SK-MEL-5 (cell line): ENCODE measurements at places on chromosomes 6 and 20.
A peak's percentile ranks its signal among the peaks of the same experiment; 100 is the strongest.

- DNase-seq = peak; percentile 98
Observed at GRCh38 chr6:27592481-27593199, 119.7 kb upstream of the ZNF184 start.

DNA sequence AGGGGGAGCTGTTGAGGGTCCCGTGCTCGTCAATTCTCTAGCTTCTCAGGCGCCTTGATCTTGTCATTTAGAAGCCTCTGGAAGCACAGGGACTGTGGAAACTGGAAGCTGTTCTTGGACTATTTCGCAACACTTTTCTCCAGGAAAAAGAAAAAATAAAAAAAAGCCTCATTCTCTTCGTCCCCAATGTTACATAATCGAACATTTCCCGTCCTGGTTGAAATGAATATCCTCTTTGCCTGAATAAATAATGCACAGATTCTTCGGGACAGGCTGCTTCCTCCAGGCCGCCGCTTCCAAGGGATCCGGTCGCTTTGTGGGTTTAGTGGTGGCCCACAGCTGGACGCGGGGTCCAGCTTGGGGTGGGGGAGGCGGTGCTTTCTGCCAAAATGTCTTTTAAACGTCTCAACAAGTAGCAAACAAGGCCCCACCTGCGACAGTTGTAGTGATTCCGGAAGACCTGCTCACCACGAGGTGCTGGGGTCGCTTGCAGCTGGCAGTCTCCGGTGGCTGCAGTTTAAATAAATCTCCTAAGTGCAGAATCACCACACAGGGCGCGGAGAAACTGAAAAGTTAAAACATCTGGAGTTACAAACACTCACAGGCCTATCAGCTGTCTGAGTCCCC is 125.9 kb upstream of the ESR1 start:
- DNase-seq = no peak

- DNase-seq = no peak
Observed at GRCh38 chr6:4613795-4614194, 162.4 kb upstream of the CDYL start.

GRCh38 chr6:118775381-118775780 is 118.6 kb upstream of the ASF1A start:
- no peak for DNase-seq

DNA sequence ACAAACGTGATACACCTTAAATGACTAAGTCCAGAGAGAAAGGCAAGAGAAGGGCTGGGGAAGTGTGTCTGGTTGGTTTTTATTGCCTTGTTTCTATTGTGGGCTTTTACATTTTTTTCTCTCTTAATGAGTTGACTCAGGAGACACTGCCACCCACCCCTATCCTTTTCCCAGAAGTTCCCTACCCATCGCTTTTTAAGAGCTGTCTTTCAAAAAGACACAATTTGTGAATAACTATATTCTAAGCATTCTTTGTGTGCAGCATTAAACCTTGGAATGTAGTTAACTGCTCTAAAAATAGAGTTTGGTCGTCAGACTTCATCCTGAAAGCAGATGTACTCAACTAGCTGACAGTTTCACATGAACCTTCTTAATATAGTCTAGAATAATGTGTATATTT is 174.9 kb downstream of the ISM1 start:
- no peak for DNase-seq

GRCh38 chr6:40569162-40569910 is 17.8 kb downstream of the LRFN2 start:
- DNase-seq = no peak

GRCh38 chr6:99330159-99330558 is 19.3 kb downstream of the FAXC start:
- peak; percentile 82 for DNase-seq

- DNase-seq = no peak
Observed at GRCh38 chr6:164296411-164296810, 881.9 kb downstream of the QKI start.

- no peak for DNase-seq
Observed at GRCh38 chr6:53498649-53499048, 46.3 kb downstream of the GCLC start.

DNA sequence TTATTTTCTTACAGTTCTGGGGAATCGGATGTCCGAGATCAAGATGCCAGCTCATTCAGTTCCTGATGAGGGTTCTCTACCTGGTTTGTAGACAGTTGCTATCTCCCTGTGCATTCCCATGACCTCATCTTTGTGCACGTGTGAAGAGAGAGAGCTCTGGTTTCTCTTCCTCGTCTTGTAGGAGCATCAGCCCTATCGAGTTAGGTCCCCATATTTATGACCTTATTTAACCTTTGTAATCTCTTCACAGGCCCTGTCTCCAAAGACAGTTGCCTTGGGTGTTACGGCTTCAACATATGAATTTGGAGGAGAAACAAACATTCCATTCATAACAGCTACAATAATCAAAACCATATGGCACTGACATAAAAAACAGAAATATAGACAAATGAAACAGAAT is 455.3 kb downstream of the HACE1 start:
- no peak for DNase-seq

DNA sequence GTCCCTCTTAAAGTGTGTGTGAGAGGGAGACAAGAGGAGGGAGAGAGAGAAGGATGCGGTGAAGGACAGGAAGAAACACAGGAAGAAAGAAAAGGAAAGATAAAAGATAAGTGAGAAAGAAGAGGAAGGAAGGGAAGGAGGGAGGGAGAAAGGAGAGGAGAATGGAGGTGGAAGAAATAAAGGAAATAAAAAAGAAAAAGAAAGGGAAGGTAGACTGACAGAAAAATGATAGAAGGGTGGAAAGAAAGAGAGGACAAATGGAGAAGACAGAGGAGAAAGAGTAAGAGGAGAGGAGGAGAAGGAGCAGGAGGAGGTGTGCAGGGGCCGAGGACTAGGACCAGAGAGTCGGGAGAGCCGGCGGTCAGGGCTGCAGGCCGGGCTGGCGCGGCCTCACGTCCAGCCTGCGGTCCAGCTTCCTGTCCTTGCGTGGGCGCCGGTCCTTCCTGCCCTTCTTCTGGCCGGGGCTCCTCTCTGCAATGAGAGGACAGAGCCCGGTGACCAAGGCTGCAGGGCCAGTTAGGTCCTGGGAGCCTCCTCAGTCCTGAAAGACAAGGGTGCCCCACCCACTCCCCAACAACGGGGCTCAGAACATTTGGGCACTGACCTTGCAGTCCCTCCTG is 42.0 kb downstream of the RSPO4 start:
- no peak for DNase-seq

- DNase-seq = no peak
Observed at GRCh38 chr20:48932375-48932941, 10.9 kb downstream of the ARFGEF2 start.

- DNase-seq = no peak
Observed at GRCh38 chr6:66900133-66901083, 1193.4 kb upstream of the EYS start.

DNA sequence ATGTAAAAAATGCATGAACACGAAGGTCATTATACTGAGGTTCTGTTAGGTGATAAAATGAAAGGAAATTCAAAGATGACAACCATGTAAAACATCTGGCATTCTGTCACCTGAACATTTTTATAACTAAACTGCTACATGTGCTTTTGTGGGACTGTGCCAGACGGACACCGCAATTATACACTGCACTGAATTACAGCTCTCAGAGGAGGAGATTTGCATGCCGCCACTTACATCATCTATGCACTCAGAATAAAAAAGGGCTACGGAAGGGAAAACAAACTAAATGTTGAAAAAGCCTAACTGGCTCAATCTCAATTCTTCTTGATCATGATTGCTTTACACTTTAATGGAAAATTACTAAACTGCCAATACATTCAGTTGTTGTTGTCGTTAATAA is 614.0 kb upstream of the EYS start:
- no peak for DNase-seq

- DNase-seq = no peak
Observed at GRCh38 chr20:42957018-42957703, 232.5 kb downstream of the PTPRT start.

DNA sequence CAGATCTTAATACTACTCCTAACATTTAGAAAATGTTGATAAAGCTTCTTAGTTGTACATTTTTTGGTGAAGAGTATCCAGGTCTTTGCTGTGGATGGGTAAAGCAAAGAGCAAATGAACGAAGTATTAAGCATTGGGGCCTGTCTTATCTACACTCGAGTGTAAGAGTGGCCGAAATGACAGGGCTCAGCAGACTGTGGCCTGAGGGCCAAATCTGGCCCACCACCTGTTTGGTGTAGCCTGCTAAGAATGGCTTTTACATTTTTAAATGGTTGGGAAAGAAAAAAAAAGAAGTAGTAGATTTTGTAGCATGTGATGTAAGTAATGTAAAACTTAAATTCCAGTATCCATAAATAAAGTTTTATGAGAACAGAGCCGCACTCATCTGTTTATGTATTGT is 19.4 kb upstream of the MAPK13 start:
- DNase-seq = no peak

DNA sequence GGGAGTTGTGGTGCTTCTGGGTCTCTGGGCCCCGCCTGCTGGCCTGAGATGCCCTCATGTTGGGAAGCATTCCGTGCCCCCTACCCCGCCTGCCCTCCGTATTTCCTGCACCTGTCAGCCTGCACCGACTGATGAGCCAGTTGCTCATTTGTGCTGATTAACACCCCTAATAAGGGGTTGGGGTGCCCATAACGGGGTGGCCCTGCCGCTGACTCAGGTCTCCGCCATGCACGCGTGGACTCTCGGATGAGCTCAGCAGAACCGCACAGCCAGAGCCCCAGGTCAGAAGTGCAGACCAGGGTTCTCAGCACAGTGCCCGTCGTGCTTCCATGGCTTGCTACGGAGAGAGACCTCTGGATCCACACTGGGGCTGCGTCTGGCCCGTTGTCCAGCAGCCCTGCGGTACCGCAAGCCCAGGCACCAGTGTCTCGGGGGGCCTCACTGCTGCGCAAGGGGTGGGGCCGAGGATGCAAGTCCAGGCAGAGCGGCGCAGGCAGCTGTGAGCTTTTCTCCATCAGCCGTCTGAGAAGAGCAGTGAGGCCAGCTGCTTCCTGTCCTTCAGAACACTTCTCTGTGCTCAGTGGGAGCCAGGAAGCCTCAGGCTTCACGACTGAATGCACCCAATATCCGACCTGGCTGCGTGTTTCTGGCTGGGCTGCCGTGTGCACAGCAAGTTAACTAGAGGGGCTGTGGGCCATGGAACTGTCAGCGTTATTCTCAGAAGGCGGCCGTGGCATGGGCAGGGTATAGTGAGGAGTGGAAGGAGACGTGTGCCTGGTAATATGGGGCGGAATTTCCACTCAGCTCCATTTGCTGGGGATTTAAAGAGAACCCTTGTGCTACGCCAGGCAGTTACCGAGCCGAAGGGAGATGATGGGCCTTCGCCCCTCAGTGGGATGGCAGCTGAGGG is 18.6 kb downstream of the MTG2 start:
- no peak for DNase-seq

DNA sequence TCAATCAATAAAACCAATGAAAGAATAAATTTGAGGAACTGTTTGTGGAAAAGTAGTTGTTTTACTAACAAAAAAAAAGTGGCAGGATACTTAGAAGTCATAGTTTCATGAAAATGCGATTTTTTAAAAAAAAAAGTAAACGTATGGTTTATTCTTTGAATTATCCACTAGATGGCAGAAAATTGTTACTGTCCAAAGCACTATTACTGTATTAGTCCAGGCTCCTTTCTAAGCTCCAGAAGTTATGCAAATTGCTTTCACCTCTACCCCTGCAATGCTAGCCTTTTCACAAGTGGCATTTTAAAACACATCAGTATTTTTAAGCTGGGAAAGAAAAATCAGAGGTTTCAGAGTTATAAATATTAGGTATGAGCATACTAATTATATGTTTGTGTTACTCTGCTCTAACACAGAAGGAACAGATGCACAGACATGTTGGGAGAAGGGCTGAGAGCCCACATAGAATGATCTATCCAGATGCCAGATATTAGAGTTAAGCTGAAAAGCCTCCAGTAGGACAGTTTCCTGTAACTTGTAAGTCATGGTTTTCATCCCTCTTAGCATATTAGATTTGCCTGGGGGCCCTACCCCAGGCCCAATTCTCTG is 63.9 kb downstream of the FHL5 start:
- peak; percentile 57 for DNase-seq

DNA sequence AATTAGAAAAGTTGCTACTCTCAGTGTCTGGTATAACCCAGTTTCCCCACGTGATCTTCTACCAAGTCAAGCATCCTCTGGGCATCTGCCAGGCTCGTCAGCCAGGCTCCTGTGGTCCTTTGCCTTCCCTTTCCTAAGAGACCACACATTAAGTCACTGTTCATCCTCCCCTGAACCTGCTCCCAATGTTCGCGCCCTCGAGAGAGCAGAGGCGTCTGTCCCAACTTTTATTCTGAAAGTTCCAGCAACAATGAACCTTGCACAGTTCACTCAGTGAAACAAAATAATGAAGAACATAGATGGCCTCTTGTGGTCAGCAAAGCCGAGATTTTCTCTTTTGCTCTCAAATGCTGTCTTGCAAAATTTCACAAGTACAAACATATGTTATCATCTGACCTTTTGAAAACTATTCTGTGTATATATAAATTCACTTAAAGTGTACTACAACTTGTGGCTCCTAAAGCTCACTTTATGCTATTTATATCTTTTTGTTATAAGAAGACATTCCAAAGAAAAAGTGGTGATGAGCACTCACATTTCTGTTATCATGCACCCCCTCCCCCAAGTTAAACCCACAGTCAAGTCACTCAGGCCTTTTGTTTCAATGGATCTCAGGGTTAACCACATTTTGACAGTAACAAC is 39.2 kb upstream of the NHSL1 start:
- DNase-seq = no peak

DNA sequence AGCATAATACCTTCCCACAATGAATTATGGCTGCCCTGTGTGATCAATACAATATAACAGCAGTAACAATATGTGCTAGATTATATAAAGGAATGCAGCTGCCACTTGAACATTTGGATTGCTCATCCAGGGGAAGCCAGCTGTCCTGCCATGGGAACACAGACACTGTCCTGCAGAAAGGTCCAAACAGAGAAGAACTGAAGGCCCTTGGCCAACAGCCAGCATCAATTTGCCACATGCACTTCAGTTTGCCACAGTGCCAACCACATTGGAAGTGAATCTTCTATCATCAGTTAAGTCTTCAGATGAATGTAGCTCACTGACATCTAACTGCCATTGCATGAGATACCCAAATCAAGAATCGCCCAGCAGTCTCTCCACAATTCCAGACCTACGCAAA is 332.4 kb downstream of the PRKN start:
- DNase-seq = no peak

DNA sequence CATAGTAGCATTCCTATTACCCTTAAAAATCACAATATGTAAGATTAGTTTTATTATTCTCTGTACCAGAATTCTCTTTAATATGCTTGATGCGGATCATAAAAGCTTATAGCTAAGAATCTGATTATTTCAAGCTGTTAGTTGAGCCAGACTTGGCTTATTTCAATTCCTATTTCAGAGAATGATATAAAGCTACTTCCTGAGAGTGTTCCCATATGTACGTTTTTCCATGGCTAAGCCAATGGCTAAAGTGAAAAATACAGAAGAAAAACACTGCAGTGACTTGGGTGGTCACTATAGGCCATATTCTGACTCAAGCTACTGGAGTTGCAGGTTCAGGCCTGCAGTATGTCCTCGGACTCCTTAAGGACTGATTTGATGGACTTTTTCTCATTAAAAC is 97.9 kb upstream of the EEF1E1 start:
- DNase-seq = no peak
